COLO829 (cell line): ENCODE measurements at places on chromosomes 13 and 19.

- DNase-seq: no peak
These were observed 76.9 kb downstream of the ITGBL1 start for GRCh38 chr13:101529422-101529821.

GRCh38 chr13:33842986-33843385 is 25.0 kb downstream of the RFC3 start:
- no peak for DNase-seq

DNA sequence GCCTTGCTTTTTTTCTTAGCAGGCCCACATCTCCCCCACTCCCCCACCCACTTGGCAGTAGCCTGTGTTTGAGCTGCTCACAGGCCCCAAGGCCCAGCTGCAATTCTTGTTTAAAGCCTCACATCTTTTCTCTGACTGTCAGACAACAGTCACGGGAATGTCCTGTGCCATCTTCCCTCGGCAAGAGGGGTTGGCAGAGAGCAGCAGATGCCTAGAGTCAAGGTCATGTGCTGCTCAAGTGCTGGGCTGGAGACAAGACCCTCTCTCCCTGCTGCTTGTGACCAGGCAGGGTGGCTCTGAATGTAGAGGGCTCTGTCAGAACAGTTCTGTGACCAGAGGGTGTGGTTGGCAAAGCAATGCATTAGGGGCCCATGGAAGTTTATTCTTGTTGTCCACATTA is 47.4 kb downstream of the BBC3 start:
- no peak for DNase-seq

DNA sequence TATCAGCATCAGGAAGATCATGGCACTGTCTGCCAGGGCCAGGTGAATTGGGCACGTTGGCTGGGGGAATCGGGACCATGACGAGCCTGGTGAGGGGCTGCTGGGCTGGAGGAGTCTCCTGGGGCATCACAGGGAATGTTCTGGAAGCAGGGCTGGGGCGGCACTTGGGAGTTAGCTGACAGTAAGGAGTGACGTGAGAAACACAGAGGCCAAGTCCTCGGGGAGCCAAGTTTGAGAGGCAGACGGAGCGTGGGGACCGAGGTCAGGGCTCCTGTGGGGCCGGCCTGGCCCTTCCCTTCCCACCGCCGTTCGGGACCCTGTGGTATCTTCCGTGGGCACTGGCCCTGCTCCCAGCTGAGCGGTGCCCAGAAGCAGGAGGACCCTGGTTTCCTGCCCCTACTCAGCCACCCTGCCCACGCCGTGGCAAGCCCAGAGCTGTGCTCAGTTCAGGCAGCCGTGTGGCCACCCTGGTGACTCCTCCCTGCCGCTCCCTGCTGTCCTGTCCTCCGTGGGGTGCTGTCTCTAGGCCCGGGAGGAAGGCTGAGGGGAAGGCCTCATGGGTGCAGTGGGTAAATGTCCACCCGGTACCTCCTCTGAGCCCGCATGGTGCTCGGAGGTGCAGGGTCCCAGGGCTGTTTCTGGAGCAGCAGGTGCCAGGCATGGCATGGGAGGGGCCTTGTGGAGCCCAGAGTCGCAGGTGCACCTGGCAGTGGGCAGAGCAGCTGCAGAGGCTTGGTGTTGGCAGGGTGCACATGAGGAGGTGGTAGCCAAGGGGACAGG is 25.2 kb downstream of the CRTC1 start:
- DNase-seq: no peak

DNA sequence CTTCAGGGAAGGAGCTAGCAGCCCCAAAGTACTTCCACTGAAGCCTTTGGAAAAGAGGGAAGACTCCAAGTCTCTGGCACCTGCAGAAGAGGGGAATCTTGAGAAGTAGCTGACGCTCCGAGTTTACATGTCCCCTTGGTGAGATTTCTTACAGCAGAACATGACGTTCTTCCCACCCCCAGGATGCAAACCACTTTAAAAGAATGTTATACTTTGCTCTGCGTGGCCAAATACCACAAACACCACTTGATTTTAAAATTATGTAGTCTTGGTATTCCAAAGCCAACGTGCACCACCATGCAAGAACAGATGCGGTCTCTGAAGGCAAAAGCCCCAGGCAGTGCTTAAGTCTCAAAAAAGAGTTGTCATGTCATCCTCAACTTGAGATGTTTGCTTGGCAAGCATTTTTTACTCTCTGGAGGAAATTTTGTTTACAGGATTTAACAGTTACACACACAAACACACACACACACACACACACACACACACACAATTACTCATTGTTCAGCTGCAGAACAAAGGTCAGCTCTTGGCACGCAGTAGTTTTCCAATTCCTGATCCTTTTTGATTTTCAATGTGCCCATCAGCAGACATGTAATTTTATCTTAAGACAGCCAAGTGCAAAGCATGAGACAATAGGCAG is 106.1 kb downstream of the RGCC start:
- DNase-seq: no peak

- no peak for DNase-seq
These were observed 79.7 kb downstream of the INSR start for GRCh38 chr19:7214324-7215089.

GRCh38 chr19:33458807-33459206 is 62.8 kb downstream of the PEPD start:
- no peak for DNase-seq
